ENCODE measurements at places on chromosomes 2 and 18. TPM values are rescaled to one million over a fixed set of nuclear protein-coding genes. Genes with fewer than 3 reads are reported as not detected.

DNA sequence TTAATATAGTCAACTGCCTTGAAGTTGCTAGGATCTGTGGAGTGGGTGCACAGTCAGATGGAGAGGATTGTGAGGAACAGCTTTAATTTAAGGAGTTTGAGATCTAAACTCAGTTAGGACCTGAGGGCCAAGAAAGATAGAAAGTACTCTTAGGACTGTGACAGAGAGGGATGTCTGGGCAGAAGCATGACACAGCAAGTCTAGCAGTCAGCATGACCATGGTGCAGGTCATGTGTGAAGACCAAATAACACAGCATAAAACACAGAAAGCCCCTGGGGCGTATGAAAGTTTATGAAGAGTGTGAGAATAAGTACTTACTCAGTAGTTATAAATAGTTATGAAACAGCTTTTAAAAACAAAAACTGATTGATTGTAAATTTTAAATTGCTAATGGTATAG is 107.2 kb downstream of the GALNT1 start:
- no peak for DNase-seq

GRCh38 chr2:95277246-95277906 is 3.1 kb downstream of the PROM2 start:
- DNase-seq = no peak

- DNase-seq = no peak
Observed at GRCh38 chr2:196963043-196963442, 36.5 kb upstream of the PGAP1 start.

GRCh38 chr2:227513113-227513512 is 41.2 kb downstream of the AGFG1 start:
- no peak for DNase-seq

GRCh38 chr2:227766373-227766883 is 20.7 kb downstream of the SCYGR8 start:
- DNase-seq = peak; percentile 69

DNA sequence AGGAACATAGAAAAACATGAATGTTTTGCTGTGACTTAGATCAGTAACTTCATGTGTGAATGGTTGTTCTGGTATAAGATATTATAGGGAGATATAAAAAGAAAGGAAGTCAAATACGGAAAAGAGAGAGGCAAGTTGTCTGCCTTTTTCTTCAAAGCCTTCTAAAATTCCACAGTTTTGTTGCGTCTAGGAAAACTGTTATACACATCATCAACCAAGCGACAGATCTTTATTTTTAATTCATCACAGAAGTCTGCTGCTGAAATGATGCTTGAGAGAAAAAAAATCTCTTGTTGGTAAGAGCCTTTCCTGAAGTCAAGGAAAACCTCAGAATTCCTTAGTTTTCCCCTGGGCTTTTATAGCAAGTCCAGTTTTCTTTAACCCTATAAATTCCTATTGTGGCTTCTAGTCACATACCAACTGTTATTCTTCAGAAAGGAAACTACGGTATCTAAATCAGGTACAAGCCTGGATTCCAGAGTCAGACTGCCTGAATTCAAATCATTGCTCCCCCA is 36.3 kb upstream of the TANC1 start:
- no peak for DNase-seq

- no peak for DNase-seq
Observed at GRCh38 chr2:86160156-86160952, 34.9 kb downstream of the IMMT start.

GRCh38 chr2:8119782-8120505 is 561.9 kb upstream of the ID2 start:
- no peak for DNase-seq

DNA sequence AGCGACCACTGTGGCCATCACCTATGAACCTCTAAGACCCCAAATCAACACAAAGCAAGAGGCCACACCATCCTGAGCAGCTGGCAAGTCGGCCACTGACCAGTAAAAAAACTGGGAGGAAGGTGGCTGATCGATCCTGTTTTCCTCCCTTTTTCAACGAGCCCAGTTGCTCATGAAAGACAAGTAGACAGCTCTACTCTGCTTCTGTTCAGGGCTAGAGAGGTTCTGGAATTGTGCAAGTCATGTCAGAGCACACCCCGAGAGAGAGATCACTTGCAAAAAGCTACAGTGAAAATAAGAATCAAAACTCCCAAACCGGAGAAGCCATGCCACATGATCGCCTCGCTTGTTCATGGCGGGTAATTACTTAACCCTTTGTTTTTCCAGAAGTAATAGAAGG is 34.6 kb downstream of the ZNF516 start:
- no peak for DNase-seq

GRCh38 chr2:118048401-118048800 is 34.5 kb upstream of the CCDC93 start:
- DNase-seq = no peak

GRCh38 chr2:67888351-67889005 is 174.3 kb downstream of the C1D start:
- no peak for DNase-seq

DNA sequence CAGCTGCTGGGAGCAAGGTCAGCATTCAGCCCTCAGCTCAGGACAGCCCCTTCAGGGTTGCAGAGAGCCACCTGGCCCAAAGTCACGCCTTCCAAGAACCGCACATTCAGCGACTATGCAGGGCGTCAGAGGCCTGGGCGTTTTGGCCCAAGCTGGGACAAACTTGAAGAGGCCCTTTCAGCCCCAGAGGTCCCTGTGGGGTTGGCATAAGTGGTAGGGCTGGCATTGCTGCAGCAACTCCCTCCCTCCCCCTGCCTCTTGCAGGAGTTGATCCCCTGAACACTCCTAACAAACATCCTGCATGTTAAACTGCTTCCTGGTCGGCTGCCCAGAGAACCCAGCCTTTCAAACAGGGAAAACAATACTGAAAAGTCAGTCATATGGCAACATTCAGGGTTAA is 192.9 kb upstream of the SMAD2 start:
- no peak for DNase-seq

DNA sequence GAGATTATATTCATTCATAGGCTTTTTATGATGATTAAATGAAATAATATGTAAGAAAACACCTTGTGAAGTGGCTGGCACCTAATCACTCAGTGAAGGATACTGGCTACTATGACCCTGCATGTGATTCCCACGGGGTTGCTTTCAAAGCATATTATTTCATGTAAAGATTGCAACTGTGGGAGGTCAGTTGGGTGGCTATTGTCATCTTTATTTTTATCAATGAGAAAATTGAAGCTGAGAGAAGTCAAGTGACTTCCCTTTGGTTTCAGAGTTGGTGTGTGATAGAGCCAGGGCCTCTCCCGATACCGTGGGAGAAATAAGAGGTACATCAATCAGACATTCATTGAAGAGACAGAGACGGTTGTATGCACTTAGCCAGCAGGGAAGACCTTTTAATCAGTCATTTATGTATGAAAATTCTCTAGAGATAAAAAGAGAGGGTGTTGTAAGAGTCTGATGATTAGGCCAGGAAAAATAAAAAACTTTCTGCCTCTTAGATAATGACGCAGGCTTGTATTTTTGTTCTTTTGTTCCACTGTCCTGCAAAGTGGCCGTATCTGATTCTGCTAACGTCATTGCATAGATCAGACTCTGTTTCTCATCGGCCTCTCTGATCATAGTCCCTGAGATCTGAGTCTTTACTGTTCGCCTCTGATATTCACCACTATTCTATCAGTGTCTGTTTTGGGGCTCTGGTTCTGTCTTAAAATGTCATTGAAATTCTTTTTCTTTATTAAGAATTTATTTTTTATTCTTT is 50.5 kb downstream of the QPCT start:
- no peak for DNase-seq

- no peak for DNase-seq
Observed at GRCh38 chr2:233312874-233313273, 5.3 kb downstream of the SAG start.

- no peak for DNase-seq
Observed at GRCh38 chr2:235106874-235107639, 155.2 kb downstream of the SH3BP4 start.

- no peak for DNase-seq
Observed at GRCh38 chr18:76885001-76885400, 62.6 kb downstream of the ZNF236 start.

DNA sequence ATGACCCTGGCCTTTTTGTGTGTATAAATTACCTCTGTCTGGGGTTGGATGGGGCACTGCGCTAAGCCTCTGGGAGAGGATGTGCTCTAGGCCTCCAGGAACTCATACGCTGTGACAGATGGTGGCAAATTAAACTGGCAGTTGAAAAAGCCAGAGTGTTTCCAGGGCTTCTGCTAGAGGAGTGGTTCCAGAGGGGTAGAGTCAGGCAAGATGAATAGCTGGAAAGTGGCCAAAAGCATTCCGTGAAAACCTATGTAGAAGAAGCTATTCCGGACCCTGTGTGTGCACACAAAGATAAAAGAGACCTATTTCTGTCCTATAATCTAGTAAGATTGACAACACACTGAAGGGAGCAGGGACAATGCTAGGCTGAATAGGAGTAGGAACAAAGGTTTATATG is 84.8 kb downstream of the ACTR3 start:
- DNase-seq = no peak

- no peak for DNase-seq
Observed at GRCh38 chr2:202669841-202670240, 35.1 kb downstream of the FAM117B start.

GRCh38 chr2:186345745-186346144 is 140.3 kb upstream of the ZC3H15 start:
- DNase-seq = no peak

DNA sequence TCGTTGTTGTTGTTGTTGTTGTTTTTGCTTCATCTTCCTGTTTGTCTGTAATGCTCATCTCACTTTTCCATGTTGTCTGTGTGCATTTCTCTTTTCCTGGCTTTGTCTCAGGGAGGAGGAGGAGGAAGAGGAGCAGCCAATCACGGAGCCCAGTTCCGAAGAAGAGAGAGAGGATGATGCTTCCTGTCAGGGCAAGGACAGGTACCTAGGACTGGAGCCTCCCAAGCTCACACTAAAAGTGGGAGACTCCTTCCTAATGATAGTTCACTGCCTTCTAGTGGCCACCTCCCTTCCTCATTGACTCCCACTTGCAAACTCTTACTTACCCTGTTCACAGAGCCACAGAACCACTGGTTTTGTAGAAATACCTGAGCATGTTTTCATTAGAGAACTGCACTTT is 179.6 kb downstream of the TPGS2 start:
- DNase-seq = no peak

DNA sequence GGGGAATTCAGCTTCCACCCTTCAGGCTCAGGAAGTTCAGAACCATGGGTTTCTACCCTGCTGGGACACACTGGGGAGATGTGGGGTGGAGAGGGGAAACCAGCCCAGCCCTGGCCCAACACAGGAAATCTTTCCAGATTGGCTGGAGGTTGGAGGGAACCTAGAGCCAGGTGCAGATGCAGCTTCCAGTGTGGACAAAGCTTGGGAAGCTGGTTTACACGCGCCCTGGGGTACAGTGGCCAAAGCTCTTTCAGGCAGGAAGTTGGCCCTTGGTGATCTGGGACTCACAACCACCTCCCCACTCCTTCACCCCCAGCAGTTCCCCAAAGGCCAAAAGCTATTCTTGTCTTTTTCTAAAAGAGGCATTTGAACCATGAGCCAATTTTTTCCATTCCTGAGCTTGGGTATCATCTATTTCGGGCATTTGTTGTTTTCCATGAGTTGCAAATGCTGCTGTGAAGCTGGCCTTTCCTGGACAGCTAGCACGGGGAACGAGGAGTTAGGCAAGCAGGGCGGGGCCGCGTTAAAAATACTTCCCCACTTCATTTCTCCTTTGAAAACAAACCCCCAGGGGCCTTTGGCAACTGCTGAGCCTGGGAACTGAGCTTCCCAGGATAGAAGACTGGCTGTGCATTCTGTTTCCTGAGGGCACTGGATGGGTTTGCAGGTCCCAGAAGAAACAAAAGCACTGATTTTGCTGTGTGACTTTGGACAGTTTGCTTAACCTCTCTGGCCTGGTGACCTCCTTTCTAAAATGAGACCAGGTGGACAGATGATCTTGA is 3.1 kb upstream of the ARID5A start:
- peak; percentile 52 for DNase-seq

DNA sequence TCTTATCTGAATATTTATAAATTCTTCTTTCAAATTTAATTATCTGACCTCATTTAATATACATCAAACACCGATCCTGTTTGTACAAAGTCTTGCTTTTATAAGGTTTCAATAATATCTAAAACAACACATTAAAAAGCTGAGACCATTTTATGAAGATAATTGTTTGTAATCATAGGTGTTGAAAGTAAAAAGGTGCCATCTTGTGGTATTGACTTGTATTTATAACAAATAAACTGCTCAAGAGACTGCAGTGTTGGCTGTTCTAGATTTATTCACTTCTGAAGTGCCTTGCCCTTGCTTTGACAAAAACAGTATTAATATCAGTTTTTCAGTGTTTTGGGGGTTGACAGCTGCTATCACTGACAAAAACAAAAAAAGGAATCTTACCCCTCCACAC is 286.8 kb upstream of the HNMT start:
- no peak for DNase-seq

- DNase-seq = no peak
Observed at GRCh38 chr2:146602383-146602782, 1242.4 kb upstream of the ACVR2A start.

DNA sequence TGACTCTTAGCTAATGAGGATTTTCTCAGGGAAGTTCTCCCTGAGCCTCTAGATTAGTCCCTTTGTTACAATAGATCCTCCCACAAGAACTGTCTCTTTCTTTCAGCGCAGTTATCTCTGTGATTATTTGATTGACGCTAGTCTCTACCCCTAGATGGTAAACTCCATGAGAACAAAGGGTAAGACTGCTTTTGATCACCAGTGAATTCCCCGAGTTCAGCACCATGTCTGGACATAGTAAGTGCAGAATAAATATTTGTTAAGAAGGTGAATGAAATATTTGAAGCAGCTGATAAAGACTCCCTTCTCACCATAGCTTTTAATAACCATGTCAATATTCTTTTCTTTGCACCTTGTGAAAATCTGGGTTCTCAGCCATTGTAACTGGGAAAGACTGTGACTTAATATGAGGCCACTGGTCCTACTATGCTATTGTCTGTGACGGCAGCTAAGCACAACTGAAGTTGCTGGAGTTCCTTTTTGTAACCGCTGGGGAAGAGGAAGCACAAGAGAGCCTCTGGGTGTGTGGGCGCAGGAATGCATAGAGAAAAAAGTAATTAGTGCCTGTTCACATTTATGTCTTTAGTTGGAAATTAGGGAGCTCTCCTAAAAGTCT is 214.7 kb downstream of the TGIF1 start:
- DNase-seq = no peak

DNA sequence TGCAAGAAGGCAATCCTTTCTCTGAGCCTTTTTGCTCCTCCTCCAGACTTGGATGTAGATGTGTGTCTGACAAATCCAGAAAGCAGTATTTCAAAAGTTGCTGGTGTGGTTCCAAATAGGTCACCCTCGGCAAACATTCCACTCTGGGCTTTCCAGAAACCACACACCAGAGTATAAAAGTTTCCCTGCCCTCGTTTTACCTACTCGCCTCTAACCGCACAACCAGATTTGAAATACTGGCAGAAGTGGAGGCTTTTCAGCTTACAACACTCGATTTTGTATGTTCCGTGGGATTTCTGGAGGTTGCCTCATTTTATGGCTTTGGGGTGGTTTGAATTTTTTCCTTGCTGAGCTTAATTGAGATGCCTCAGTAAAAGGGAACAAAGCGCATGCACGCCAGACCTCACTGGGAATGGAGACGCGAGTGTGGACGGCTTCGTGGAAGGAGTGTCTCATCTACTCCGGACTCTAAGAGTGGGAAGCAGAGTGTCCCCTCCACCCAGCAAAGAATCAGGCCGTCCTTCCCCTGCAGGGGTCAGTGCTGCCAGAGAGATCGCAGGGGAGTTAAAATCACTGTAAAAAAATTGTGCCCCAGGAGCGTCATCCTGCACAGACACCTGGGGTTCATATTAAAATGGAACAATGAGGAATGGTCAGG is 44.0 kb upstream of the RPL31 start:
- no peak for DNase-seq

VIT gene
- total RNA-seq = not detected

EVX2 gene
- total RNA-seq = not detected

BOK gene
- total RNA-seq = not detected

TP53I3 gene
- 2.6 TPM for total RNA-seq

TMSB10 gene
- 2,802 TPM for total RNA-seq

ALPG gene
- total RNA-seq = not detected
